ENCODE measurements at places on chromosomes 3 and 15.

DNA sequence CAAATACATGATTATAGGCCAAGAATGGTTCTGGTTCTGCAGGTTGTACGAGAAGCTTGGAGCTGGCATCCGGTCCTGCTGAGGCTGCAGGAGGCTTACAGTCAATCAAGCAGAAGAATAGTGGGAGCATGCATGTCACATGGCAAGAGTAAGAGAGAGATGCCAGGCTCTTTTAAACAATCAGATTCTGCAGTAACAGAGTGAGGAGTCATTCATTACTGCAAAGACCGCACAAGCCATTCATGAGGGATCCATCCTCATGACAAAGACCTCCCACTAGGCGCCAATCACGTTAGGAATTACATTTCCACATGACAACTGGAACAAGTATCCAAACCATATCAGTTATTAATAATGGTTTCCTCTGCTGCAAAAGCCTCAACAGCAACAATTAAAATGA is 536.8 kb downstream of the CADM2 start:
- no peak for DNase-seq

- DNase-seq: no peak
These were observed 340.8 kb downstream of the LRRC3B start for GRCh38 chr3:26963361-26963743.

- DNase-seq: no peak
These were observed 15.0 kb downstream of the GCSAM start for GRCh38 chr3:112117841-112118571.

GRCh38 chr15:80152180-80152895 is 461 bp upstream of the FAH start:
- peak; percentile 91 for DNase-seq

GRCh38 chr3:34053626-34054025 is 255.2 kb downstream of the PDCD6IP start:
- no peak for DNase-seq

GRCh38 chr15:50009634-50010033 is 109.4 kb downstream of the ATP8B4 start:
- DNase-seq: no peak

- no peak for DNase-seq
These were observed 249.4 kb upstream of the KCNH8 start for GRCh38 chr3:18898911-18899310.

DNA sequence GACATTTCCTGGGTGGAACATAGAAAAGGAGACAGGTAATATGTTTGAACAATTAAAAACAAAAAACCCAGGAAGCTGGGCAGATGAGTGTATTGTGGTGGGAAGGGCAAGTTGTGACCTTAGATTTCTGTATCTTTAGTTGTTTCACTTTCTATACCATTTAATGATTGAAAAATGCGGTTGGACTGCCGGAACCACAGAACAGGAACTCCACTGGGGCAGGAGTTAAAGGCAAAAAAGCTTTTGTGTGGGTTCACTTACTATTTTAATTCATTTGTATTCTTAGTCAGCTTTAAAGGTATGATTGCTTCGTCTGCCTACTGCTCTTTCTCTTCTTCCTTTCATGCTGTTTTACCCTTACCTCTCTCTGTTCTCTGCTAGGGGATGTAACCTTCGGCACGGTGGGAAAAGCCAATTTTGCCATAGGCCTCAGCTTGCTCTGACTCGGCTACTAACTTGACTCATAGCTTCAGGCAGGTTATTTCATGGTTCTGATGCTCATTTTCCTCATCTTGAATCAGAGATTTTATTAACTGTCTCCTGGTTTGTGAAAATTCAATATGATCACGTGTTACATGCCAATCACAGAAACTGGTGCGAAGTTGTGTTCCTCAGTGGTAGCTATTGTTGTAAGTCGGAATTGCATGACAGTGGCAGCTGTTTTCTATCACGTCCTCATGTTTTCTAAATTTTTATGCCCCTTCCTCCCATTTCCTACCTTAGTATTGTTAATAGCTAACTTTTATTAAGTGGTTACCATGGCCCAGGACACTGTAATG is 1.6 kb upstream of the MCTP2 start:
- DNase-seq: no peak

DNA sequence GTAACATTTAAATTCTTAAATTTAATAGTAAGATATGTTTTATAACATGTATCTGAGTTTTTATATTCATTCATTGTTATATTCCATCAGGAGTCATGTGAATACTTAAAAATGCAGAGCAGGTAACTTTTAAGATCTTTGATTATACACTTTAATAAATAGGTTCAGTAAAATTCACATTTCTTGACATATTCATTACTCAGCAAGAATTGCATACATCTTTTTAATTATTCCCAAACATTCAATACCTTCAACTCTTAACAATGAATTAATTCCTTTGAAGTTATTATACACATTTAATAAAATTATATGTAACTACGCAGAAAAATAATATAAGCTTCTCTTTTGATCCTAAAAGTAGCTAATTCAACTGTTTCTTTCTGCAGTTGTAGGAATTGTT is 105.4 kb downstream of the CNTN4 start:
- DNase-seq: no peak

GRCh38 chr15:29844290-29844903 is 22.1 kb upstream of the TJP1 start:
- DNase-seq: no peak

DNA sequence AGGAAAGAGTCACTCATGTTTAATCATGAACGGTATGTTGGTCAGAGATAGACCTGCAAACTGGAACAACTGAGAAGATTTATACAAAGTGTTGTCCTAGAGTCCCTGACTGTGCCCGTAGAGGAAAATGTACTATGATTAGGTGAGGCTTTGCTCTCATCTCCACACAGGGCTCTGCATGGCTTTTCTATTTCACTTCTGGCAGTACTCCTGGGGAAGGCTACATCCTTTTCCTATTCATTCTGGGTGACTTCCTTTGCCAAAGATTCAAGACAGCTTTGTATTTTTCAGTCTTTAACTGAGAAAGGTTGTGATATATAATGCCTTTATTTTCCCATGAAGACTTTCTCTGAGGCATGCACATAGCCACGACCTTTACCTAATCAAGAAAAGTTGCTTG is 414.7 kb downstream of the ZBTB20 start:
- no peak for DNase-seq

DNA sequence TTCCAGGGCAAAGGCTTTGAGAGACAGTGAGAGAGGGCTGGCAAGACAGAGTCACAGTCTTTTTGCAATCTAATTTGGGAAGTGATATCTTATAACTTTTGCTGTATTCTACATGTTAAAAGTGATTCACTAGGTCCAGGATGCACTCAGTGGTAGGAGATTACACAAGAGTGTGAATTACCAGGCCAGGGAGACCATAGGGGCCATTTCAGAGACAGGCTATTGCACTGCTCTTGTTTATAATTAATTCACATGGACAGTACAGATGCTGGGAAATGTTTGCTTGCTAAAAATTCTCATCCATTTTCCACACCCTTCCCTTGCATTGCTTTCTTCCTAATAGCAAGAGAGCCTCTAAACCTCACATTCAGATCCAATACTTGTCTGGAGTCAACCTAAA is 22.6 kb upstream of the POMGNT2 start:
- no peak for DNase-seq

DNA sequence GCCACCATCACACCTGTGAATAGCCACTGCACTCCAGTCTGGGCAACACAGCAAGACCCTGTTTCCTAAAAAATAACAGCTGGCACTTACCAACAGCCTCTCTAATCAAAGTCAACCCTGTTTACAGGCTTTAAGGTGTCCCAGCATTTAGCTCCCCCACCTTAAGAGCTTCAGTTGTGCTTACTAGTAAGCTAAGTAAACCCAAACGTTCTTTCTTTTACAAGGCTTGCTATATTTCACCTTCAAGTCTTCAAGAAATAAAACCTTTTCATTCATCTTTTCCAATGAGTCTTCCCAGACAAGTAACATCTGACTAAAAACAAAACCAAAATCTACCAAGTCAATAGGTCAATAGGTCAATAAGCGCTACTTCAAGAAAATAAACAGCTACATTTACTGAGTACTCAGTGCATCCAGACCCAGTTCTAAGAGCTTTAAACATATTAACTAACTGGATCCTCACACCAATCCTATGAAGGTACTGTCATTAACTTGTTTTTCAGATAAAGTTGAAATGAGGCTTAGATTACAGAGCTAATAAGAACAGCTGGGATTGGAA is 62.4 kb downstream of the PBRM1 start:
- no peak for DNase-seq

DNA sequence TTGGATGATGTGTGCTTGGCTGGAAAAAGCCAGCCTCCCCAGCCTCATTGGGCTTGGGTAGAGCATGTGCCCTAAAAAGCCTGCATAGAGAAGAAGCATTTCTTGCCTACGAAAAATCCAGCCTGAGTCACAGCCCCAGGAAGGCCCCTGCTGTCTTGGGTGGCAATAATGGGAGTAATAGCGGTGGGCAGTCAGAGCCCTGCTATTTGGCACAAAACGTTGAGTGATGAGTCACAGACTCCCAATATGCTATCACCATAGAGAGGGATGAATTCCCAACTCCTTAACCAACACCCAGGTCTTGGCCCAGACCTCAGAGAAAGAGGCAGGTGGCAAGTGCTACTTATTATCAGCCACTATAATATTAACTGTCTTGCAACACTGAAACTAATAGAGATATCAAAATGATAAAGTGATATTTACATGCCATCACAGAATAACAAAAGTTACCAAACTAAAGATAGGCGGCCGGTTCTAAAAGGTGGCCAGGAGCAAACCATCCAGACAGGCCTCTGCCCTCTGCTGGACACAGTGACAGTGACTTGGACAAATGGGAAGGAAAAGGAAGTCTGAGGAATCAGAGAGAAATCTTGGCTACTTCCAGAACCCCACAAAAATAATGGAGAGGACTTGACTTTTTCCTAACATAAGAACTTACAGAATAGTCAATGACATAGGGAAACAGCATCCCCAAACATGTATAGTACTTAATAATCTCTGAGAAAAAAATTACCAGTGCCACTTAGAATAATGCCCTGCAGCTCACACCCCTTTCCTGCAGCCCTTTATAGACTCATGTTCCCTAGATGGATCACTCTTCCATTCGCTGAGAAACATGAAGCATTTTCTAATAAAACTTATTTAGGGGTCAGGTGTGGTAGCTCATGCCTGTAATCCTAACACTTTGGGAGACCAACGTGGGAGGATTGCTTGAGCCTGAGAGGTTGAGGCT is 51.9 kb upstream of the MUC13 start:
- no peak for DNase-seq

GRCh38 chr15:57551715-57552677 is 39.7 kb upstream of the MYZAP start:
- no peak for DNase-seq

DNA sequence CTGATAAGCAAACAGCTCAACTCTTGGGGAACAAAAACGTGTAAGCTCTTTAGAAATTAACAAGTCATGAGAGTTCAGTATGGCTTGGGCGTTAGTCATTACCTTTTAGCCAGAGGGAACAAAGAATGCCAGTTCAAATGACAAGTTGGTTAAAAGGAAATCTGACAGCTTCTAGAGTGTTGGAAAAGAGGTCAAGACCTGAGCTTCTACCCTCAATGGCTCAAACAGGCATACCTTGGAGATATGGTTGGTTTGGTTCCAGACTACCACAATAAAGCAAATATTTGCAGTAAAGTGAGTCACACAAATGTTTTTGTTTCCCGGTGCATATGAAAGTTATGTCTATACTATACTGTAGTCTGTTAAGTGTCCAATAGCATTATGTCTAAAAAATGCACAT is 136.1 kb downstream of the CACNA1D start:
- DNase-seq: no peak

DNA sequence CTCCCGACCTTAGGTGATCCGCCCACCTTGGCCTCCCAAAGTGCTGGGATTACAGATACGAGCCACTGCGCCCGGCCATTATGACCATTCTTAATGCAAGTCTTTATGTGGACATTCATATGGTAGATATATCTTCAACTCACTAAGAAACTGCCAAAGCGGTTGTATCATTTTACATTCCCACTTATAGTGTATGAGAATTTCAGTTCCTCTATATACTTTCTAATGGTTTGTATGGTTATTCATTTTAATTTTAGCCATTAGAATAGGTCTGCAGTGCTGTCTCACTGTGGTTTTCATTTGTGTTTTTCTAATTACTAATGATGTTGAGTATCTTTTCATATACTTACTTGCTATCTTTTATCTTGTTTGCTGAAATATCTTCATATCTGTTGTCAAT is 32.5 kb downstream of the TCF12 start:
- DNase-seq: no peak

GRCh38 chr3:100603469-100603868 is 5.9 kb upstream of the ADGRG7 start:
- peak; percentile 68 for DNase-seq

DNA sequence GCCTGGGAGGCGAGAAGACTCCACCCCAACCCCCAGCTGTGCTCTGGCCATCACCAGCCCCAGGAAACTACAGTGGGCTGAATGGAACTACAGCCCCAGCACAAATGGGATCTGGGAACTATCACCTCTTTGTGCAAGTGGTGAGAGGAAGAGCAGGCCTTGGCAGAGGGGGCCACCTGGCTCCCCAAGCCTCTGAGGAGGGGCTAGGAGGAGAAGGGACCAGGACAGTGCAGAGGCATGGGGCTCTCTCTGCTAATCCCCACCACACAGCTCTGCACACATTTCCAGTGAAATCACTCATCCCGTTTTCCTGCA is 31.6 kb downstream of the KY start:
- no peak for DNase-seq

GRCh38 chr3:108820586-108820985 is 2.0 kb upstream of the TRAT1 start:
- DNase-seq: no peak

- no peak for DNase-seq
These were observed 40.2 kb downstream of the IDH2 start for GRCh38 chr15:90062023-90062442.

DNA sequence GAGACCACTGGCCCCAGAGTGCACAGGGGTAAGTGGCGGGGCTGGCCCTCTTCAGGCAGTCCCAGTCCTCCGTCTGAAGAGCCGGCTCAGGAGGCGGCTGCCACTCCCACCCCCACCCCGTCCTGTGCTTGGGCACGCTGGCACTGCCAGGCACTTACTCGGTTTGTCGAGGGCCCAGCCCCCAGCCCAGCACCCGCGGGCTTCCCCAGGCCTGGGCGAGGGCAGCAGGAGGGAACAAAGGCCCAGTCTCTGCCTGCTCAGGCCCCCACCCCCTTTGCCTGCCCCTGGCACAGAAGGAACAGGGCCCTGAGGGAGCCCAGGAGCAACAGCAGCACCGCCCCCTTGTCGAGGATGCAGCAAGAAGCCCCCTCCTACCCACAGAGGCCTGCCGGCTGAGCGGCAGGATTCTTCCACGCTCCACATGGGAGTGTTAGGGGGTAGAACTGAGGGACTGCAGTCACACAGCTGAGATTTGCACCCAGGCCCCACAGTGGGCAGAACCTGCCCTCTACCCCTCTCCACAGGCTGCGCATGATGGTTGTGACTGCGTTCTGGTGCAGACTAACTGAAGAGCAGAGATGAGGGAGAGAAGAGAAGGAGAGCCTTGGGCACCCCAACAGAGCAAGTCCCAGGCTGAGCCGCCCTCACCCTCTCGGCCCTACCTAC is 8.9 kb downstream of the DUSP7 start:
- peak; percentile 38 for DNase-seq
